NCI-H2081 treated with DMSO at 0.1 percent for 48 hours (cell line): ENCODE measurements at places on chromosomes 11 and 22.
A peak's percentile ranks its signal among the peaks of the same experiment; 100 is the strongest.

- DNase-seq: no peak
Observed at GRCh38 chr11:20122131-20122530, 38.1 kb downstream of the DBX1 start.

DNA sequence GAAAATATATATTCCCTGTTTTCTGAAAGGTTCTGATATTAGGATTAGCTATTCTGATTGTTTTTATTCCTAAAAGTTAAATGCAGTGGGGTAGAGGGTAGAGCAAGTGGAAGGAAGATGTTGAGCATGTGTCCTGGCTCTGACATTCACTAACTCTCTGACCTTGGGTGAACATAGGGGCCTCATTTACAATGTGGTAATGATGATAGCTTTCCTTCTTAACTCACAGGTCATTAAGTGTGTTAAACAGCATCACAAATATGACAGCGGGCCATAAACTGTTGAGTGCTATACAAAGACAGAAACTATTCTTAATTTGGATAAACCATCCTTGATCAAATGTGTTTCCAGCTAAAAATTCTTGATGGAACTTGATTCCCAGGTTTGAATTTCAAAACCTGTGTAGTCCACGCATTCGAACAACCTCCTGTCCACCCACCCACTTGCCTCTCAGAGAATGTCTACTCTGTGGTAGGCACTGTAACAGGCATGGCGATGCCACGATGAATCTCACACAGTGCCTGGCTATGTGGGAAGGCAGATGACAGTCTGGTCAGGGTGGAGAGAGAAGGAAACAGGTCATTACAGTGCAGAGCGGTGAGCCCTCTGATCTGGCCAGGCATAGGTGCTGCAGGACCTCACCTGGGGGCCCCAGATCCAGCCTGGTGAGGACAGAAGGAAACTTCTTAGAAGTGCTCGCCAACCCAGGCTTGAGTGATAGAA is 19.3 kb upstream of the PEX26 start:
- DNase-seq: no peak

GRCh38 chr22:19767427-19768341 is 7.1 kb downstream of the TBX1 start:
- no peak for DNase-seq

GRCh38 chr11:125063429-125064043 is 431 bp downstream of the SLC37A2 start:
- DNase-seq: no peak

DNA sequence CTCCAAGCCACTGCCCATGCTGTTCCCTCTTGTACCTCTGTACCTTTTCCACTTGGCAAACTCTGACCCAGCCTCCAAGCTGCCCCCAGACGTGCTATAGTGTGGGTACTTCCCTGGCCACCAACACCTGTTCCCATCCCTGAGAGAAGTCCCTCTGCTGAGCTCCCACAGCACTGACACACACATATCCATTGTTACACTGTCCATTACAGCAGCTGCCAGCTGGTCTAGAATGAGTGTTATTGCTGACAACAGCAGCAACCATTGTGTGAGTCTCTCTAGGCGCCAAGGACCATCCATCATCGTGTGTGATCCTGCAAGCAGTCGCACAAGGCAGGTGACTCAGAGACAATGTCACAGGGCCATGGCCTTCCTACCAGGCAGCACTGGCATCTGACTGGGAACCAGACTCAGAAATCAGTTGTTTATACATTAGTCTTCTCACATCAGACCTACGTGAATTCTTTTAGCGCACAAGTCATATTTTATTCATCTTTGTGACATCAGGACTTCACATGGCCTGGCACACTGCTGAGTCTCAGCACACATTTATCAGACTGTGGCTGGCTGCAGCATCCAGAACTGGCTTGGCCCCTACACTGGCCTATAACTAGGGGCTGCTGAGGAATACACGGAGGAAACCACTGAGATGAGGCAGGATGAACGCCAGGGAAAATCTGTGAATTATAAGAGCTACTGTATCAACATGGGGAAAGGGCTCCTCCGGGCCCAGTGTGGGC is 56.4 kb downstream of the SGSM3 start:
- DNase-seq: peak; percentile 62

GRCh38 chr11:129866311-129866710 is 29.1 kb downstream of the NFRKB start:
- DNase-seq: no peak

GRCh38 chr11:57287884-57288283 is 36.9 kb downstream of the TNKS1BP1 start:
- DNase-seq: no peak

- DNase-seq: no peak
Observed at GRCh38 chr11:73330569-73331093, 22.6 kb downstream of the ARHGEF17 start.

- DNase-seq: no peak
Observed at GRCh38 chr11:93587858-93588581, 44.8 kb upstream of the SMCO4 start.

GRCh38 chr11:118912742-118913410 is 12.8 kb downstream of the BCL9L start:
- no peak for DNase-seq

GRCh38 chr22:50177537-50178470 is 7.3 kb downstream of the PANX2 start:
- no peak for DNase-seq

GRCh38 chr11:65112546-65113360 is 1.1 kb downstream of the TM7SF2 start:
- no peak for DNase-seq

GRCh38 chr11:17395978-17396377 is 7.5 kb upstream of the KCNJ11 start:
- no peak for DNase-seq

DNA sequence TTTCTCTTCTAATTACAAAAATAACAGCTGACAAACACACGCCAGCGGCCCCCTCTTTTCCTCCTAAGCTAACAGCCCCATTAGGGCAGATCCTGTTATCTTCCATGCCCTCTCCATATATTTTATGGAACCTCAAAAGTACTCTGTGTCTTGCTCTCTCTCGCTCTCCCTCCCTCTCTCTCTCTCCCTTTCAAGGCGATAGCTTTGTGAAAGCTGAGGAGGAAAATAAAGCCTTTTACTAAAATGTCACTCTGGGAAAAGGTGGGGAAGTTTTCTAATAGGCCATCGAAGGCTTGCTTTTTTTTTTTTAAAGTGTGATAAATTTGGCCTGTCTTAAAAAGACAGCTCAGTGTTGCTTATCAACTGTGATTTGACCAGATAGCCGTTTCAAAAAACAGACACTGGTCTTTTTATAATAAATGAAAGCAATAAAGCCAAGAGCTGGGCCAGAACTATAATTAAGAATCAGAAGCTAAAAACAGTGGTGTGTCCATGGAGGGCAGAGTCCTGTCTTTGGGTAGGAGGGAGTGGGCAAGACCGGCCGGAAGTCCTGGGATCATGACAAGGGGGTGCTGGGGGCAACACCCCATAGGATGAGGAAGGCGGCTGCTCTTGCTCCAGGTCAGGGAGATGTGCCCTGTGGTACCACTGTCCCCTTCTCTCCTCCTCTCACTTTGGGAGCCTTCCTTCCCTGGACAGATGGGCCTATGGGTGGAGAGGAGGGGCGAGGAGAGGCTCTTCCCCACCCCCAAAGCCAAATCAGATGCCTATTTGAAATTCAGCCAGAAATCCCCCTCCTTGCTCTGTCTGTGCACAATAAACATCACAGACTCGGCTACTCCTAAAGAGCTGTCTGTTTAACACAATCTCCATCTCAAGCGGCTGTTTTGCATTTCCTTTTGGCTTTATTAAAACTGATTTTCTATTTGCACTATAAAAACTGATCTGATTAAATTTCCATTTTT is 267.2 kb downstream of the BUD13 start:
- no peak for DNase-seq

DNA sequence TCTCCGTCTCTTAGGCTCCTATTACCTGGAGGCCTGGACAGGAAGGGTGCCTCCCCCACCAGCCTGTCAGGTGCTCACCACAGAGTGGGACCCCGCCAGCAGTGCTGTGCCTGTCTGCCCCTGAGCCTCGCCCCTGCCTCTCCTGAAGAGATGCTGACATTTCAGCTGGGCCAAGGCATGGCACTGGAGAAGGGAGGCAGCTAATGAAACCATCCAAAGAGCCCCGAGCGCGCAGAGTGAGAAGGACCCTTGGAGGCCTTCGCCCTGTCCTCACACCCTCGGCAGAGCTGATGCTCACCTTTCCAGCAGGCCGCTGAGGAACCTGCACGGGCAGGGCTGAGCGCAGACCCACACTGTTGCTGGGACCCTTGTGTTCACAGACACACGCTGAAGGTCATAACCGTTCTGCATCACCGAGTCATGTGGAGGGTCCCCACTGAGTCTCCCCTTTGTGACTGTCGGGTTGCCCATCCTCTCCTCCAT is 2.1 kb upstream of the LRFN4 start:
- DNase-seq: no peak

GRCh38 chr22:39926753-39927152 is 25.9 kb downstream of the GRAP2 start:
- no peak for DNase-seq

DNA sequence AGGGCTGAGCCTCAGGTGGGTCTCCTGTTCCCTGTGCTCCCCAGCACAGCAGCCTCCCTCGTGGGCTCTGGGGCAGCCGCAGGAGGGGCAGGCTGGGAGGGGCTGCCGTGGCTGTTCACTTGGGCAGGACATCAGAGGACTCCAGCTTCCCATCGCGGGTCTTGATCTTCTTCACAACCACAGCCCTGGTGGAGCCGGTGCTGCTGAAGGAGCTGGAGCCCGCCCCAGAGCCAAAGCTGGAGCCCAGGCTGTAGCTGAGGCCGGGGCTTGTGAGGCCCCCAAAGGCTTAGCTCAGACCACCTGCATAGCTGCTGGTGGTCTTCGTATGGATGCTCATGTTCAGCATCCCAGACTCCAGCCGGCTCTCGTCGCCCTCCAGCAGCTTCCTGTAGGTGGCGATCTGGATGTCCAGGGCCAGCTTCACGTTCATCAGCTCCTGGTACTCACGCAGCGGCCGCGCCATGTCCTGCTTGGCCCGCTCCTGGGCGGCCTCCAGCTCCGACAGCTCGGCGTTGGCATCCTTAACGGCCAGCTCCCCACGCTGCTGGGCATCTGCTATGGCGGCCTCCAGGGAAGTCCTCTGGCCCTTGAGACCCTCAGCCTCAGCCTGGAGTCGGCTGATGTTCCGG is 126.1 kb downstream of the NECTIN1 start:
- no peak for DNase-seq

DNA sequence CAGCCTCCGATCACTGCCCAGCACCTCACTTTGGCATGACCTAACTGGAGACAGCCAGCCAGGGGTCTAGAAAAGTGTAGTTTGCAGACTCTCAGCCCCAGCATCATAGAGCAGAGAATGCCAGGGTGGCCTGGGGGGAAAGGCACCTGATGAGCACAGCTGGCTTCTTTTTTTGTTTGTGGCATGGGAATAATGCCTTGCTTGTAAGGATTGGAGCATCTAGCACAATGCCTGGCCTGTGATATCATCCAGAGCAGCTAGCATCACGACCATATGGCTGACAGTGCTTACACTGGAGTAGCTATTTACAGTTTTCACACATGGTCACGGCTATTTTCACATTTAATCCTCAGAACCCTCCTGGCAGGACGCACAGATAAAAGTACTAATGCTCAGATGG is 594.8 kb upstream of the B3GAT1 start:
- no peak for DNase-seq

GRCh38 chr11:114084414-114084813 is 24.9 kb downstream of the ZBTB16 start:
- DNase-seq: no peak
